ENCODE measurements at places on chromosomes 3 and 15. TPM values are rescaled to one million over a fixed set of nuclear protein-coding genes. Genes with fewer than 3 reads are reported as not detected.

MAP1A gene
- total RNA-seq = 0.27 TPM

GCSAM gene
- not detected for total RNA-seq

SLC51B gene
- not detected for total RNA-seq

IL17RE gene
- total RNA-seq = 25.5 TPM

ALDH1A3 gene
- 666 TPM for total RNA-seq

CIB1 gene
- total RNA-seq = 82.8 TPM

CHRNB4 gene
- not detected for total RNA-seq

FGF12 gene
- total RNA-seq = 15.7 TPM

CLPX gene
- total RNA-seq = 44.9 TPM

GPR87 gene
- total RNA-seq = 1.2 TPM

IL12A gene
- total RNA-seq = 1.0 TPM

PLCB2 gene
- total RNA-seq = 37.3 TPM

TF gene
- total RNA-seq = 1.1 TPM

ANKUB1 gene
- total RNA-seq = not detected

TNFAIP8L3 gene
- total RNA-seq = not detected

SLC7A14 gene
- total RNA-seq = not detected

CDAN1 gene
- total RNA-seq = 11.3 TPM

SCAMP2 gene
- 114 TPM for total RNA-seq

ADGRG7 gene
- 1.4 TPM for total RNA-seq

NRG4 gene
- total RNA-seq = 0.71 TPM

RHOV gene
- total RNA-seq = 4.9 TPM

CA12 gene
- 21.5 TPM for total RNA-seq

AP2M1 gene
- total RNA-seq = 401 TPM

IL17RD gene
- 2.2 TPM for total RNA-seq

TM4SF18 gene
- total RNA-seq = not detected

MNS1 gene
- total RNA-seq = 25.5 TPM

CFAP100 gene
- not detected for total RNA-seq

SNX33 gene
- 24.1 TPM for total RNA-seq

CHL1 gene
- 1.0 TPM for total RNA-seq

SLITRK3 gene
- not detected for total RNA-seq

CCRL2 gene
- 0.54 TPM for total RNA-seq

PPP1R14D gene
- total RNA-seq = 0.51 TPM

SAMMSON gene
- not detected for total RNA-seq

AQR gene
- total RNA-seq = 15.8 TPM

CCDC14 gene
- total RNA-seq = 60.6 TPM

GOLGA6L7 gene
- total RNA-seq = not detected

STOML1 gene
- 18.3 TPM for total RNA-seq

CIP2A gene
- total RNA-seq = 36.9 TPM

LARP6 gene
- 30.8 TPM for total RNA-seq
